ENCODE measurements at places on chromosomes 1 and 21. TPM values are rescaled to one million over a fixed set of nuclear protein-coding genes. Genes with fewer than 3 reads are reported as not detected.

Gene KRTAP10-6
- not detected for total RNA-seq

Gene KPRP
- not detected for total RNA-seq

Gene FNDC10
- total RNA-seq, result 4.5 TPM

Gene ERICH3
- not detected for total RNA-seq

Gene FCGR1A
- not detected for total RNA-seq

Gene C1orf141
- 0.65 TPM for total RNA-seq

GRCh38 chr1:168613038-168613451 is 36.6 kb downstream of the XCL1 start:
- no peak for DNase-seq

- DNase-seq, result no peak
Observed at GRCh38 chr1:6299557-6300165, 38.8 kb upstream of the GPR153 start.

GRCh38 chr1:82048596-82048995 is 247.9 kb downstream of the ADGRL2 start:
- no peak for DNase-seq

- peak; percentile 15 for DNase-seq
Observed at GRCh38 chr1:193355178-193355577, 168.8 kb upstream of the B3GALT2 start.

- DNase-seq, result no peak
Observed at GRCh38 chr1:222346955-222347354, 200.9 kb downstream of the HHIPL2 start.

GRCh38 chr1:109932679-109933078 is 22.0 kb downstream of the CSF1 start:
- no peak for DNase-seq

- DNase-seq, result no peak
Observed at GRCh38 chr1:15931884-15932283, 44.0 kb downstream of the ZBTB17 start.

GRCh38 chr1:28412731-28413130 is 43.2 kb downstream of the PHACTR4 start:
- no peak for DNase-seq

DNA sequence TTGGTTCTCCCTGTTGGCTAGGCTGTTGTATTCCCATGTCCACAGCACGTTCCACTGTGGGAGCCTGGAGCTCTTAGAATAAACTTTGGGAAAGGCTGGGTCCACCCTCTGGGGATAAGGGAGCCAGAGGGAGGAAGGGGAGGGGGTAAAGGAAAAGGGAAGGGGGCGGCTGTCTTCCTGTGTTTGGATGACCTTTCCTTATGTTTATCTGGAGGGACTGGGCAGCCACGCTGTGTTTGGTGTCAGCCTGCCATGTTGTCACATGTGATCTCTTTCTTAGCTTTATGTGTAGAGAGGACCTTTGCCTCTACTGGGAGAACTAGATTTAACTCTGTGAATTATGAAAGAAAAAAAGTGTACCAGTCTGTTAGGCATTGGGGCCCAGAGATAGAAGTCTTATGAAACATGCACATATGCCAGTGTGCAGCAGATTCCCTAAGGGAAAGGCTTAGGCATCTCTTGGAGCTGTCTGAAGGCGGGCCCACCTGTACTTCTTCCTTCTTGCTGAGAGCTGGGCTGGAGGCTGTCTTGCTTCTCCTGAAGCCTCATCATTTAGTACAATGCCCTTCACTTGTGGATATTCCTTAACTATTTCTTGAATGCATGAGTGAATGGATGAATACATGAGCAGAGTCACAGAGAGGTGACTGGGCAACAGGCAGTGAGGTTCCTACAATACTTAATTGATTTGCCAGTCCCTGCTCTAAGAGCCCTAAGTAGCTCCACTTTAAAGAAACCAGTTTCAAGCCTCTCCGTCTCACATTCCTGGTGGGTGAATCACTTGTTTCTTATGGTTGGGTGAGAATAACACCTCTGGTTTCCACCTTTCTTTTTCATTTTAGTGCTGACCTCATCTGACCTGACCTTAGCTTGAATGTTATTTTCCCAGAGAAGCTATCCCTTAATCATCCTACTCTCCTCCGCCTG is 62.5 kb upstream of the ARHGAP29 start:
- peak; percentile 61 for DNase-seq

- no peak for DNase-seq
Observed at GRCh38 chr1:114099268-114099667, 54.4 kb downstream of the SYT6 start.

DNA sequence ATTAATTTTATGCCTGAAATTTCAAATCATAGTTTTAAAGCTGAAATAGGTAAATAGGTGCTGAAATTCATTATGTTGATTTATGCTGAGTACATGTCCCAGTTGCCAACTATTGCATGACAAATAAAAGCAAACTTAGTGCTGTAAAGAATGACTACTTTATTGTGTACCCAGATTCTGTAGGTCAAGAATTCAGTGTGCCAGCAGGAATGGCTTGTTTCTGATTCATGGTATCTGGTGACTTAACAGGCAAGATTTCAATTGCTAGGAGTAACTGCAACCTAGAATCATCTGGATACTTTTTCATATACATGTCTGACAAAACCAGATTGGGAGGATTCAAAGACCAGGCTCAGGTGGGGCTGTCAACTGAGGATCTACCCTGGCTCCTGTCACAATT is 678.4 kb upstream of the ADAMTS5 start:
- peak; percentile 29 for DNase-seq

GRCh38 chr1:238346340-238346739 is 455.6 kb upstream of the ZP4 start:
- DNase-seq, result no peak

GRCh38 chr1:106978477-106979322 is 77.8 kb upstream of the PRMT6 start:
- DNase-seq, result peak; percentile 90
